ENCODE measurements at places on chromosomes 5 and 9. TPM values are rescaled to one million over a fixed set of nuclear protein-coding genes. Genes with fewer than 3 reads are reported as not detected.

ADRB2 gene
- total RNA-seq: 0.18 TPM

KIF27 gene
- 1.8 TPM for total RNA-seq

OR1Q1 gene
- not detected for total RNA-seq

PANK3 gene
- total RNA-seq: 65.4 TPM

SLC6A3 gene
- 0.07 TPM for total RNA-seq

SPAG8 gene
- total RNA-seq: 0.55 TPM

DNA sequence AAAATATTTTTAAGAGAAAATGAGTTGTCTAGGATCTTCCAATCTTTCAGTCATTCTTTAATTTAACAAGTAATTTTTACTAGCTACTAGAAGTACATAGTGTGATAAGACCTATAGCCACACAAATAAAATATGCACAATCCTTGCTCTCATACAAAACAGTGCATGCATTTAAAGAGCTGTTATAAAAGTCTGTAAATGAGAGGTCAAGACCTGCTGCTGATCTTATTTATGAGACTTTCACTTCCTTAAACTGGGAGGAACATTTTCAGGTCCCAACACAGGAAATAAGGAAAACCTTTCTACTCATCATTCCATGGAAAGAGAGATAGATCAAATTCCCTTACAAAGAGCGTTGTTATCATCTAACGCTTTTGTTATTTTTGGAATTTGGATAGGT is 54.2 kb upstream of the PAM start:
- no peak for DNase-seq

DNA sequence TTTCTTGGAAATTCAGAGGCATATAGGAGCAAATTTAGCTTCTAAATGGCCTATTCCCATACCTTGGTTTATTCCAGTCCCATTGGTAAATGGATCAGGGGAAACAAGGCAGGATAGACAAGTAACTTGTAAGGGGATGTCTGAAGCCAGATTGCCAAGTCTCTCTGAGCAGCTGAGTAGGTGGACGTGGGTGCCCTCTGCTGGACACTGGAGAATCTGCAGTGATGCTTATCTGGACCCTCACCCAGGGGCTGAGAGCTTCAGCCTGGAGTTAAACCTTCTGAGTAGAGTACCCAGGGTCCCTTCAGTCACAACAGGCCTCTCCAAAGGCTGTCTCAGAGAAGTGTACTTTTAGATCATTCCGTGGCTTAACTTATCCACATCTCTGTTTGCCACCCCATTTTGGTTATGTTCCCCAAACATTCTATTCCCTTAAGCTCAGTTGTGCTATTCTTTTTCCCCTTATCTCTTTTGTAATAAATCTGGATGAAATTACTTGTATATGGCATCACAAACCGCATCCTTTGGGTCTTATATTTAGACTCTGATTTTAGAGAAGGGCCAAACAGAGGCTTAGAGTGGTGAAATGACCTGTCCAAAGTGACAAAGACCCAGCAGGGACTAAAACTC is 218.3 kb upstream of the GLRA1 start:
- DNase-seq: peak; percentile 63

DNA sequence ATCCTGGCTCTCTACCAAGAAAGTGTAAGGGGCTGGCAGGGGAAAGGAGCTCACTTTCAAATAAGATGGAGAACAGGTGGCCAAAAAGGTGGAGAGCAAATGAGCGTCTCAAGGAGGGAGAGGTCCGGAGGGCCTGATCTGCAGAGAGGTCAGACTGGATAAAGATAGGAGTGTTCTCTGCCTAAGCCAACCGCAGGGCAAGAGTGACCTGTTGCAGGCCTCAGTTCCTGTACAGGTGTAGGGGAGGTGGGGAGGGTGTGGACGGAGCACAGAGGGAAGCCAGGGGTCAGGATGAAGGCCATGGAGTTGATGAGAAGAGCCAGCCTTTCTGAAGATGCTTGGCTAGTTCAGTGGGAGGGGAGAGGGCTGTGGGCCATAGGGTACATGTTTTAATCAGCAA is 239.7 kb downstream of the HSPA4 start:
- no peak for DNase-seq

GRCh38 chr9:13491138-13491492 is 211.6 kb upstream of the MPDZ start:
- no peak for DNase-seq

- peak; percentile 59 for DNase-seq
Measured at GRCh38 chr9:129414993-129415941, 205.6 kb downstream of the C9orf50 start.

DNA sequence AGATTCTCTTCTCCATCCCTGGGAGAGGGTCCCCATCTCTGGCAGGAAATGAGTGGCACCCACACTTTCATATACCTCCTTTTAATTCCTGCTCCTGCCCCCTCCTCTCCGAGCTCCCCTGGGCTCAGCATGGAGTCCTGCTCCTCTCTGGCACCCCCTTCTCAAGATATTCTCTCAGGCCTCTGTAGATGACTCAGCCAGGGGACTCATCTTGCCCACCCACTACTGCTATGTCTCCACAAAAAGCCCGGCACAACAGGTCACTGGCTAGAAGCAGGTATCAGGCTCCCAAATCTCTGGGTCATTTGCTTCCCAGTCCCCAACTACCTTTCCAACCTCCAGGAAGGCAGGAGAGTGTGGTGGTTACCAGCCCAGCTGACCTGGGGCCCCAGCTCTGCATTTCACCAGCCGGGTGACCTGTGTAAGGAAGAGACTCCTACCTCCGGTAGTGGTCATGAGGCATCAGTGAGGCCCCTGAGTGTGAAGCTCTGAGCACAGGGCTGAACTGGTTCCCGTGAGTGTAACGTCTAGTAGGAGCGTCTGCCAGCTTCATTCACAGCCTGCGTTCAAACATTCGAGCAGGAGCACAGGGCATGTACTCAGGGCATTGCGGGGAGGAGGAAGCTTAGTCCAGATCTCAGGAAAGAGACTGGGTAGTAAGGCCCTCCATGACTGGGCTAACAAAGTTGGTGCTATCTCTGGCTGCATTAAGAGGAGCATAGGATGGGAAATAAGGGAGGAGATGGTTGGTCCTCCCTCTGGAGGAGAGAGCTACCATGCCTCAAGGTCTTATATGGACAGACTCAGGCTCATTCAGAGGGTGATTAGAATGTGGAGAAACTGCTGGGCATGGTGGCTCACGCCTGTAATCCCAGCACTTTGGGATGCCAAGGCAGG is 63.7 kb downstream of the LMX1B start:
- peak; percentile 67 for DNase-seq

- DNase-seq: no peak
Measured at GRCh38 chr5:22706901-22707300, 146.2 kb downstream of the CDH12 start.

- no peak for DNase-seq
Measured at GRCh38 chr9:110065532-110065931, 142.4 kb downstream of the C9orf152 start.

DNA sequence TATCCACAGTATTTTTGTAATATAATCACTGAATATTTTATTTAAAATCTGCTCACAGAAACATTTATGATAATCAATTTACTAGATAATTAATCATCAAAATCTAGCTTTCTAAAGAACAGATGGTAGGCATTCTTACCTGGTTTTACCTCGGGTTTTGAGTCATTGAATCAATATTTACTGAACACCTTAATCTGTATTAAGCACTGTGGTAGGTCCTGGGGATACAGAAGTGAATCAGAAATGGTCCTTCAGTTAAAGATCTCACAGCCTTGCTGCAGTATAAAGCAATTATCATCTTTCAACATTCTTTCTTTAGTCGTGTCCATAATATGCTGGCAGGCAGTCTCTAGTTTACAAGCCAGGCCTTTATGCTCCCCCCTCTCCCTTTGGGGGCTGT is 2.0 kb upstream of the MEIKIN start:
- no peak for DNase-seq

DNA sequence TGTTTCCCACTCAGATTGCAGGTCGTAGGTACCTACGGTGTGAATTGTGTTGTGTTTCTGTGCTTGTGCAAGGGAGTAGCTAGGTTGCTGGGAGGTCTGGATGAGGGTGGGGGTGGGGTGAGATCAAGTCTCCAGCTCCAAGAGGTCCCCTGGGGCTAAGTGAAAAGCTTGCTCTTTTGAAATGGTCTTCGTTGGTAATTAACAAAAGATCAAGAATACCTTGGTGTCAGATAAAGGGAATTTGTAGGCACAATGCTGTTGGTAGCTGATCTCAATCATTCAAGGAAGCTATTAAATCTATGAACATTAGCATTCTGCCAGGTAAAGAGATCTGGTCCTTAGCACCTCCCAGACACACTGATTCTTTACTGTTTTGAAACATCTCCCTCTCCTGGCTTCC is 928 bp upstream of the PCDHGC4 start:
- DNase-seq: peak; percentile 70

GRCh38 chr5:90223756-90224155 is 185.8 kb downstream of the CETN3 start:
- no peak for DNase-seq

DNA sequence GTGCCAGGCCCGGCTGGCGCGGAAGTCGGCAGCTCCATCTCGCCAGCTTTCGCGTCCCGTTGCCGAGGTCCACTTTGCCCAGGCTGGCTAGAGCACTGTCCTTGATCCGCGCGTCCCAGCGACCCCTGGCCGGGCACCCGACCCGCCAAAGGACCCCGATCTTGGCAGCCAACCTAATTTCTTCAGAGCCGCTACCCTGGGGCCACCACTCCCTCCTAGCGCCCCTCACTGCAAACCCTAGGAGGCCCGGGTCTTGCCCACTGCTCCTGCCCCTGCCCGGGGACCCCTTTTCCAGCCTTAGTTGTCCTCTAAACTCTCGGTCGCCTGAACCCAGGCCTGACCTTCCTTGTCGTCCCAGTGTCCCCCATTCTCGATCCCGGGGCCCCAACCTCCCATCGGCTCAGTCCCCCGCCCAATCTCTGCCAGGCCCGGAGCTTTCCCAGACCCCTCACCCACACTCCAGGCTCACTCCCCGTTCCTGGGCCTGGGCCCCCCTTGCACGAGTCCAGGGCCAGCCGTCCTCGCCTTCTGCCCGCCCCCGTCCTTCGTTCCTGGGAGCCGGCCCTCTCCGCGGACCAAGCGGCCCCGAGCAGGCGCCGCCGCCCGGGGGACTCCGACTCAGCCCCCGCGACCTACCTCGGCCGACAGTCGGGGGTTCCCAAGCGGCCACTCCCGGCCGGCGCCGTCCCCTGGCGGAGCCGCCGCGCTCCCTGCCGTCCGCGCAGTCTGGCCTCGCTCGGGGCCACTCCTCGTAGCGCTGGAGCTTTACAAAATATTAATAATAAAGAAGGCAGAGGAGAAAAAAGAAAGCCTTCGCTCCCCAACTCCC is 701 bp upstream of the LMX1B start:
- DNase-seq: peak; percentile 87

GRCh38 chr5:161775891-161776290 is 72.0 kb upstream of the GABRA1 start:
- no peak for DNase-seq

GRCh38 chr5:155699385-155699784 is 627.6 kb upstream of the SGCD start:
- DNase-seq: peak; percentile 2

GRCh38 chr5:159978358-159978757 is 30.6 kb upstream of the TTC1 start:
- DNase-seq: no peak

GRCh38 chr5:179118338-179118737 is 58.2 kb downstream of the ZNF354C start:
- DNase-seq: no peak

Data from H7 (cell line).